ENCODE measurements at places on chromosomes 1 and 21.

DNA sequence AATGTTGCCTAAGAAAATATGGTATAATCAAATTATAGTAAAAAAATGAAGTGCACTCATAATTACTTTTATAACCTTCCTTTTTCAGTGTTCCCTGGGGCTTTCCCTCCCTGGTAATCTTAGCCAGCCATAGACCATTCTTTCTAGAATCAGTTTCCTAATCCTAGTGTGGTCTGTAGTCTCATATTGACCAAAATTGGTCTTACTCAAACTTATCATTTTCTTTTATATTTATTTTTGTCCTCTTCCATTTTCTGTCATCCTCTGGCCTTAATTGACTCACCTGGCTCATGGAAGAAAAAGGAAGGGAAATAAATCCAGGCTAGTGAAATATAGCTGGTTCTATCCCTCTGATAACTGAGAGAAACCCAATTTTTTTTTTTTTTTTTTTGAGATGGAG lies 70.9 kb upstream of the BMP8A start:
- no peak for DNase-seq

GRCh38 chr1:181383695-181384094 lies 99.6 kb upstream of the CACNA1E start:
- DNase-seq = no peak

DNA sequence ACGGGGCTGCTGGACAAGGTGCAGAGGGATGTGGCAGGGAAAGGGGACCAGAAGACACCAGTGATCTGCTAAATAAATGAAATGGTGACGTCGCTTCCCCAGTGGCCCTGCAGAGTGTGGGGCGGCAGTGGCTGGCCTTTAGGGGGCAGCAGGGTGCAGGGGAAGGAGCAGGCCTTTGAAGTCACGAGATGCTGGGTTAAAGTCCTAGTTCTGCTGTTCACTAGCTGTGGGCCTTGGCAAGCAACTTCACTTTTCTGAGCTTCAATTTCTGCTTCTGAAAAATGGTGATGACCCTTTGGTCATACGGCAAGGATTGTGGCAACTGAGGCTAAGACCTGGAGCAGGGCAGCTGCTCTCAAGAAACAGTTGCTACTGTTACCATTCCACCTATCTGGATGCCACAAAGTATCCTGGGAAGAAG lies 9.2 kb upstream of the GALE start:
- peak; percentile 63 for DNase-seq

DNA sequence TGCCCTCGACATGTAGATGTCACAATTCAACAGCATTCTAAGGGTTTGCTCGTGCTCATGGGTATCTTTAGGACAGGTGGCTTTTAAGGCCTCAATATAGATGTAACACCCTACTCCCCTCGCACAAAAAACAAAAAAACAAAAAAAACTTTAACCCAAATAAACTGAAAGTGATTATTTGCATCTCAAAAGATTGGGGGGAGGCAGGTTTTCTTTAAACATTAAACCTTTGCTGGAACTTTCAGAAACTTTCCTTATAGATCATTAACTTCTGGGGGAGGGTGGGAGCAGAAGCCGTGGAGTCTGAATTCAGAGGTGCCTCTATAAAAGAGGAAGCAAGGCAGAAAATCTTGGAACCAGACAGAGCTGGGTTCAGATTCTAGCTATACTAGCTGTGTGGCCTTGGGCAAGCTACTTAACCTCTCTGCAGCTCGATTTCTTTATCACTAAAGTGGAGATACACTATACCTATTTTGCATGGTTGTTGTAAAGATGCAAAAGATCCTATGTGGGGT lies 3.2 kb upstream of the KIAA1614 start:
- DNase-seq = no peak

GRCh38 chr1:57101209-57101608 lies 135.4 kb upstream of the C8B start:
- DNase-seq = no peak

GRCh38 chr1:155320661-155321617 lies at the start of gene RUSC1:
RUSC1 (plus strand) TSS chr1:155320894; CDS start chr1:155321774, 880 bp downstream.
- peak; percentile 51 for DNase-seq

DNA sequence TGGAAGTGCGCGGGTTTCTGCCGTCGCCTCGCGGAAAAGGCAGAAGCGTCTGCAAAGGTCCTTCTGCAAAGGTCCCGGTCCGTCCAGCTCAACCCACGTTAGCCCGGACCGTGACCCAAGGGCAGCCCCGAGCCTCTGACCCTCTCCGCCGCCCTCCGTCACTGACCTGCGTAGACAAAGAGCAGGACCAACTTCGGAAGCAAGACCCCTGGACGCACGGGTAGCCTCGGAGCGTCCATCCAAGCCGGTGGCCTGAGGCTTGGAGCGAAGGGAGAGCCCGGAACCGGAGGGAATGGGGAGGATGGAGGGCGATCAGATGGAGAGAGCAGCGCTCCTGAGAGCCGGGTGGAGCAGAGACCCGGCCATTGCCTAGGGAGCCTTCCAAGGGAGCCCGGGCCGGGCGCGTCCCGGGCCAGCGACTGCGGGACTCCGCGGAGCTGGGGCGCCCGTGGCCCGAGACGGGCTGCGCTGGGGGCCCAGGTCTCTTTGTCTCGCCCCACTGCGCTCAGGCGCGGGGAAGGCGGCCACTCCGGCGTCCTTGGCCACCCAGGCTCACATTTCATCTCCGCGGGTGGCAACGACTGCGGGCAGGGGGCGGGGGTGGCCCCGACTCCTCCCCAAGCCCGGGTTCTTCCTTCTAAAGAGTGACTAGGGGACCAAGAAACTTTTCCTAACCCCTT lies at the start of gene CYYR1:
TSS of gene CYYR1 (minus strand) at position 585 of the 680 bp plus-strand sequence. CDS start at position 239, 346 bp downstream.
- DNase-seq = peak; percentile 5

GRCh38 chr21:40340357-40340756 lies 473.1 kb downstream of the PCP4 start:
- no peak for DNase-seq

DNA sequence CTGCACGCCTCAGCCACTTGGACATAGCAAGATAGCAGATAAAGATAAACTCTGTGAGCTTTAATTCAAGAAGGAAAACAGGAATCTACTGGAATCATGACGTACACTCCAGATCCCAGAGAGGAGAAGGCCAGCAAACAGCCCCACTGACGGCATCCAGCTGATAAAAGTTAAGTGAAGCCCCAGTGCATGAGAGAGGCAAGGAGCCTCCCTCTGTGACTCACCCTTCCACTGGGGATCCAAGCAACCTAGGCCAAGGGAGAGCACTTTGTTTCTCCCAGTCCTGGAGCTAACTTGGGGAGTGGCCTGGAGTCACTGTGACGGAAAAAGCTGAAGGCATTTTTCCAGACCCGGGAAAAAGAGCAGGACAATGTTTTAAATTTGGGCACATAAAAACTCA lies 270.0 kb downstream of the AKT3 start:
- no peak for DNase-seq

DNA sequence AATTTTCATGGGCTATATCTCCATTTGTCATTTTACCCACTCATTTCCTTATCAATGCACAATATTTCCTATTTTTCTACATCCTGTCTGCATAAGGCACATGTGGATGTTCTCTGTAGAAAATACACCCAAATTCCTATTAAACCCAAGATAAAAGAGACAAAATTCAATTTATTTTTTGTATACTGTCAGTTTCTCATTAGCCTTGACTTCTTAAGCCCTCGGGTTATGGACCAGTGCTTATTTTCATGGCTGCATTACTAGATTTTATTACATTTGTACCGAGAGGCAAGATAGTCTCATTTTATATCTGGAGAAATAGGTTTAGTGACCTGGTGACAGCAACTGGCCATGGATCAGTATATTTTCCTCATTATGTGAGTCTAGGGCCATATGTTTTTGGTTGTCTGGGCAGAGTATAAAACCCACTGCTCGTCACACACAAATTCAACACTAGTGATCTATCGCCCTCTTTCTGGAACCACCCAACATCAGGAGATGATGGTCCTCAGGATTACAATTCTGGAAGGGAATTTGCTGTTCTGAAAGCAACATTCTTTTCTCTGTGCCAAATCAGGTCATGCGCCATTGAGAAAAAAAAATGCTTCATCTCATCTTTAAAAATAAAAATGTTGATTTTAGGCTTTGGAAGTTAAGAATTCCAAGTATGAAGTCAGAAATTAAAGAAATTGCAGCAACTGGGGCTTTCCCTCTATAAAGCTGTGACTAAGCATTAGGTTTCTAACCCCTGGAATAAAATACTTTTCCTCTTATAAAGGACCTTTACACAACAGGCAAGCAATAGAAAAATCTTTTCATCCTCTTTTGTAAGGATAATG lies 81.4 kb downstream of the ASTN1 start:
- DNase-seq = peak; percentile 71

DNA sequence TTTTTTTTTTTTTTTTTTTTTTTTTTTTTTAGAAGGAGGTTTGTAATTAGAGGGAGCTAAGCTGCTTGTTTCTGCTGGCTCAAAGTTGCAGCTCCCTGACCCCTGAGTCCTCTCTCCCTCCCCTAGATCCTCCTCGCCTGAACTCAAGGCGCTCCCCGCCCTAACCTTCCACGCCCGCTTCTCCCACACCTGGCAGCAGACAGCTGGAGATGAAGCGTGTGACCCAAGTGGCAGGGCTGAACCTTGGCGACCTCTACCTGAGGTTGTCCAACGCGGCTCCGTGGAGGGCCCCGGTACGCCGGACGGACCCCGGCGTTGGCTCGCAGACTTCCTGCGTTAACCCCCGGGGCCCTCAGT lies 795 bp downstream of the NGF start:
- DNase-seq = no peak

GRCh38 chr21:36640721-36641244 lies 58.1 kb upstream of the SIM2 start:
- no peak for DNase-seq

- DNase-seq = no peak
These were observed 25.2 kb upstream of the MAP3K7CL start for GRCh38 chr21:29105218-29105617.

DNA sequence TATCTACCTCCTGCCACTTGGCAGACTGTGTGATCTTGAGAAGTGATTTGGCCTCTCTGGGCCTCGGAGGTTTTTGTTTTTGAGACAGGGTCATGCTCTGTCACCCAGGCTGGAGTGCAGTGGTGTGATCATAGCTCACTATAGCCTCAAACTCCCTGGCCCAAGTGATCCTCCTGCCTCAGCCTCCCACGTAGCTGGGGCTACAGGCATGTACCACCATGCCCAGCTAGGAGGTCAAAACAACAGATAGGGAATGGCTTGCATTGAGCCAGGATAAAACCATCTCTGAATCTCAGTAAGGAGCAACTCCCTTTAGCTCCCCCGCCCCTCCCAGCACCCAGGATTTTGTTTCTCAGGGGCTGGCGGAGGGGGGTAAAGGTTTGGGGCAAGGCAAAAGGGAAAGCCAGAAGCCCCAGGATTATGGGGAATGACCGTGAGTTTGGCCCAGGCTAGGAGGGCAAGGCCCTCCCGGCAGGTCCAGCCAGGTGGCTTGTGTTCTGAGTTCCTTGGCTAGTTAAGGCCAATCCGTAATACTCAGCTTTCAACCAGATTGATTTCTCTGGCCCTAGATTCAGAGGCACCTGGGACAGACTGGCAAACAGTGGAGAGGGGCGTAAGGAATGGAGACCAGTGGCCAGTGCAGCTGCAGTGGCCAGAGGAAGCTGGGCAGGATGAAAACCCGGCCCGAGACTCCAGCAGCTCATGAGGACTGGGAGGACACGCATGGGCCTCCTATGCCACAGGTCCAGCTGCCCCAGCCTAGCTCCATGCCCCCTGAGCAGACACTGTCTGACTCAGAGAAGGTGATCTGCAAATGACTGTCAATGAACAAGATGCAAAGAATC lies 130.1 kb downstream of the DMRTB1 start:
- no peak for DNase-seq

- DNase-seq = no peak
These were observed 403.6 kb upstream of the PBX1 start for GRCh38 chr1:164155347-164155746.

GRCh38 chr1:26075421-26076144 lies 8.2 kb upstream of the TRIM63 start:
- DNase-seq = no peak

DNA sequence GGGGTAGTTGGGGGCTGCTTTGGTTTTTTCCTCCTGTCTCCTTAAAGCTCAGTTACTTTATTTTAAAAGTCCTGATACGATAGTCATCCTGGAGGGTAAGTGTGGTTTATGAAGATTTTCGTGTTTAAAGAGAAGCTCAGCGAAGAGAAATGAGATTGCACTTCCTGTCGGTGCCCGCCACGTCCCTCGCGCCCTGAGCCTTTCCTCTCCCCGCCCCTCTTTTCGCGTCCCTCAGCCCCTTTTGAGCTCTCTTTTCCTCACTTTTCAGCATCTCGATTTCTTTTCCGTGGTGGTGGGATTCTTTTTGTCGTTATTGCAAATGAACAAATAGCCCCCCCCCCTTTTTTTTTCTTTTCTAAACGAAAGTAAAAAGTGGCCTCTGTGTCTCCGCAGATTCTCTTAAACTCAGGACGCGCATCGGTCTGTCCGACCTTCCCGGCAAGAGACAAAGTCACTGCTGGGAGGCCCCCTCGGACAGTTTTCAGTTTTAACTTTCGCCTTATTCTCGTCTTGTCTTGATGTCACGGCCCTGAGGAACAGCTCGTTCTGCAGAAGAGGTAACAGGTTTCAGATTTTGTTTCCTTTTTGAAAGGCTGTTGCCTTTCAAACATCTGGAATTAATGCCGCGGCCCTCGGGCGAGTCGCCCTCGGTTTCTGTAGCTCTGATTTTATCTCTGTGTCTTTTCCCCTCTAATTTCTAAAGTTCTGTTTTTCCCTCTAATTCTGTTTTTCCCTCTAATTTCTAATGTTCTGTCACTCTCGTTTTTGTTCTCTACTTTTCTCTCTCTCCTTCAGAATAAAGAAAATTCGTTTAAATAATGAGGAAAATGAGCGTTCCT lies 1.0 kb upstream of the DMRTA2 start:
- DNase-seq = no peak

- no peak for DNase-seq
These were observed 7.3 kb upstream of the SLC35D1 start for GRCh38 chr1:67061266-67061665.

DNA sequence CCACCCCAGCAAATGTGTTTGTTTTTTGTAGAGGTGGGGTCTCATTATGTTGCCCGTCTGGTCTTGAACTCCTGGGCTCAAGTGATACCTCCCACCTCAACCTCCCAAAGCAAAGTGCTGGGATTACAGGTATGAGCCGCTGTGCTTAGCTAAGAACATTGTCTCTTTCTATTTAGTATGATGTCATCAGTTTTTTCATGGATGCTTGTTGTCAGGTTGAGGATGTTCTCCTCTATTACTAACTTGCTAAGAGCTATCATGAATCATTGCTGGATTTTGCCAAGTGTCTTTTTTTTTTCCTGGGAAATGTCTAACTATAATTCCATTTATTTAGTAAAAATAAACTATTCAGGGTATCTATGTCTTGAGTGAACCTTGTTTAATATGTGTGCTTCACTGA lies 19.0 kb upstream of the MPC2 start:
- no peak for DNase-seq

DNA sequence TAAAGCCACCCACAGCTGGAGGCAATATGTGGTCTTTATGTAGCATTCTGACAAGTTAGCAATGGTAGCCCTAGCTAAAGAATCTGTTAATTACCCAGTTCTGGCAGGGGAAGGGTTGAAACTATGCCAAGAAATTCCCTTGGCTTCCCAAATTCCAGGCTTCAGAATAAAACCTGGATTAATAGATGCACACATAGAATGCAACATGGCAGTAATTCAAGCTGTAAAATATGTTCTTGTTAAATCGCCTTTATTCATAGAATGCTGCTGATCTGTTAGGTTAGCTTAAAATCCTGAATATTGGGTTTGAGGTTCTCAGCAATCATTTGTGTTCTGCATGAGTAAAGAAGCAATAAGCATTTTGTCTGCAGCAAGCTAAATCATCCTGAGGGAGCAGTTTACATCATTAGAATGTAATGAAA lies 80.1 kb downstream of the ZNF326 start:
- peak; percentile 8 for DNase-seq

GRCh38 chr1:92931691-92932090 lies 29.6 kb downstream of the DIPK1A start:
- DNase-seq = no peak

- DNase-seq = no peak
These were observed 50.5 kb upstream of the GFI1 start for GRCh38 chr1:92536980-92537884.
